Inflammatory macrophage treated with lipopolysaccharide for 1 hour (primary cell): ENCODE measurements at places on chromosomes 6 and 20.
A peak's percentile ranks its signal among the peaks of the same experiment; 100 is the strongest.

DNA sequence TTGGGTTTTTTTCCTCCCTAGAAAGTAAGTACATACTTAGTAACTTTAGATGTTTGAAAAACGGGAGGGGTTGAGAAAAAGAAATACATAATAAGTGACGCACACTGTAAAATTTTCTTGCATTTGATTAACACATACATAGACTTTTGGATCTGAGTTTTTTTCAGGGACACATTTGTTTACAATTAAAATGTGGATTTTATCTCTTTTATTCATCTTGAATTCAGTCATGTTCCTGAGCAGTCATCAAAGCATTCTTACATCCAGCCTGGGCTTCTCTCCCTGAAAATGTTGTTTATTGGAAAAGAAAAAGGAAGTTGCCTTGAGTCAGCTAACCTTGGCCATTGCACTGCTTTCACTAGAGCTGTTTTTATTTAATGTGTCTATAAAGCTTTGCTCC is 8.7 kb upstream of the RPP40 start:
- no peak for DNase-seq

DNA sequence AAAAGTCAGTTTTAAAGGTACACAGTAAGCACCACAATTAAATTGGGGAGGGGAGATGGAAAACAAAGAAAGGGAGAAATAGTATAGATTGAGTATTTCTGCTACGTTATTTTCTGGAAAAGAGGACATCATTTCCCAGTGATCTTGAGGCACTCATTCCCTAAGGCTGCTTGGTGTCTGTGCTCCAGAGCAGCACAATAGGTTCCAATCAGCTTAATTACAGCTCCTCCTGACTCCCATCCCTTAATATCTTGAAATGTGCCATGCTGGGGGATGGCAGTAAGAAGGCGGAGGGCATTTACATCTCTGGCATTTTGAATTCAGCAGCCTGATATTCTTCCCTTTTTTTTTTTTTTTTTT is 39.5 kb upstream of the BEND3 start:
- DNase-seq: no peak

GRCh38 chr6:44275749-44276648 is 5.7 kb downstream of the TMEM151B start:
- no peak for DNase-seq

DNA sequence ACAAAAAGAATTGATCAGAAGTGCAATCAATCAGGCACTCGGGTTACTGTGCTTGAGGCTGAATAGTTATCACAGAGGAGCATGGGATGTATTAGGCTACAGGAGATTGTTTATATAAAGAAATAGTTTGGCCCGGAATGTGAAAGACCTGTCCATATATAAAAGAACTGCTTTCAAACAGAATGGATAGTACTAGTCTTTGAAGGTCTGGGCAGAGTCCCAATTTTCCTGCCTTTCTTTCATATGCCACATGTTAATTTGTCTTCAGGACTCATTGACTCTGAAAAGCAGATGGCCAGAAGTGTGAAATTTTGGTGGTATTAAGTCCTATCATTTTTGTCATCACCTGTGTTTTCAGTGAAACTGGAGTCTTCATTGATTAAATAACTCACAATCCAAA is 314.5 kb downstream of the EYA4 start:
- DNase-seq: no peak

DNA sequence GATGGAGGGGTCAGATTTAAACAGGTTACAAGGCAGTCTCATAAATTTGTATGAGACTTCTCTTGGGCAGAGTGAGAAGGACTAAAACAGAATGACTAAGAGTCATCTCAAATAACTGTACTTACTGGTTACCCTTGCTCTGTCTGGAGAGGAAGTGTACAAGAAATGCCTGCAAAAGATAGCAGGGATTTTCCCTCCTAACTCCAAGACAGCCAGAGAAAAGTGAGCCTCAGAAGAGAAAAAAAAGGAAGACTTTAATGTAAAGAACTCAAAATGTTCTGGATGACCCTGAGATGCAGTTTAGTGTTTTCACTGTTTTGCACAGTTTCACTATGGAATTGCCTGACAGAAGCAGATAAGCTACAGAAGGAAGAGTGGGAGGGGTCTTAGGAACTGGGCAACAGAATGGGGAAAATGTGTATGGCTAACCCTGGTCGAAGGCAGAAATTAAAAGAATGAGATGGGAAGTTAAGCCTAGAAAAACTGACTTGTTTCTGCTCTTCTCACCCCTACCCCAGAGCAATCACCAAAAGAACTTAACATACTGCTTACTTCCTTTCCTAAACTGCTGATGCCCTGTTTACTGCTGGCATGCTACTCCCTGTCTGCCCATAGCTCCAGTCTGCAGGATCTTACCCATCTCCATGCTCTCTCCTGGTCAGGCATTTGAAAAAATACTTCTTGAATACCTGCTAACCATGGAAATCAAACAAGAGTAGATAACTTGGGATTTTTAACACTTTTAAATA is 98.1 kb upstream of the MARCKS start:
- peak; percentile 75 for DNase-seq

GRCh38 chr20:9053108-9053507 is 15.8 kb upstream of the PLCB4 start:
- no peak for DNase-seq

DNA sequence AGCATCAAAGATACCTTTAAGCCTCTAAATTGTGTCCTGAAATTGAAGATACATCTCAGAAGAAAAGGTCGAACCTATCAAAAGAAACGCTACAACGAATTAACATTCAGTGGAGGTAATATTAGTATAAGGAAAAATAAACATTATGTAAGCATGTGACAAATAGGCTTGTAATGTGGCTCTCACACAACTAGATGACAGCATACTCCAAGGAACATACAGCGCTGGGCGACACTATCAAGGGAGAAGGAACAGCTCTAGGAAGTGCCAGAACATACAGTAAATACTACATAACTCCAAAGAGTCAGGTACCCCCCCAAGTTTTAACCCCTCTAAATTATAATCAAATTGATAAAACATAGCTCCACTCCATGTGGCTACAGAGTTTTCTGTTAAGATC is 103.5 kb downstream of the LAMP5 start:
- peak; percentile 61 for DNase-seq

DNA sequence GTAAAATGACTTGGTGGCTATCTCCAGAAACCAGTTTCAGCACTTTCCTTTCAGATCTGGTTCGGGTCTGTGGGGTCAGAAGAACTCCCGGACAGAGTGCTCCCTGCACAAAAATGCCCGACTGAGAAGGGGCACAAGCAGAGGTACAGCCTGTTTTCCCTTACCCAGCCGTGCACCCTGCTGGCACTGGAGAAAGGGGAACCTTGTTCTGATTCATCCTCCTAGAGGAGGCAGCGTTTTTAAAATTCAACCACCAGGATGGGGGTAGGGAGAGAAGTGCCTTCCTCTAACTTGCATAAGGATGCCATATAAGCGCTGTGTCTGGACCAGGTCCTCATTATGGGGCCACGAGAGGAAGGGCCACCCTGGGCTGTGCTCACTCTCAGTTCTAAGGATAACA is 17.6 kb downstream of the RIMS4 start:
- no peak for DNase-seq

DNA sequence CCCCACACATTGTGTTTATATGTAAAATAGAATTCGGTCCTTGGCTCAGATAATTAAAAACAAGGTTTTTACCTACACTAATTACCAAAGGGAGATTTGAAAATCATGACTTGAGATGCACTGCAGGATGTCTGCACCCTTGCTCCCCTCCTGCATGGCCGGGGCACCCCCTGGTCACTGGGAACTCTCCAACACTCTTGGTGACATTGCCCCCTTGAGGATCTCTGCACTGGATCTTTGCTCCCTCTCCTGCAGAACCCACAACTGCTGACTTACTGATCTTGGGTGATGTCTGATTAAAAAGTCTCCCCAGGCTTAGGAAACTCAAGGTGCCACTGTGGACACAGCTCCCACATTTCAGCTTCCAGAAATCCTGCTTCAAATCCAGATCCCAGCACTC is 17.1 kb upstream of the CSNK2A1 start:
- no peak for DNase-seq

GRCh38 chr20:58447511-58448391 is 58.7 kb downstream of the VAPB start:
- DNase-seq: peak; percentile 49

GRCh38 chr6:21666201-21666691 is 72.7 kb downstream of the SOX4 start:
- peak; percentile 80 for DNase-seq

- DNase-seq: no peak
These were observed 91.0 kb downstream of the TCP11 start for GRCh38 chr6:35049900-35050756.

DNA sequence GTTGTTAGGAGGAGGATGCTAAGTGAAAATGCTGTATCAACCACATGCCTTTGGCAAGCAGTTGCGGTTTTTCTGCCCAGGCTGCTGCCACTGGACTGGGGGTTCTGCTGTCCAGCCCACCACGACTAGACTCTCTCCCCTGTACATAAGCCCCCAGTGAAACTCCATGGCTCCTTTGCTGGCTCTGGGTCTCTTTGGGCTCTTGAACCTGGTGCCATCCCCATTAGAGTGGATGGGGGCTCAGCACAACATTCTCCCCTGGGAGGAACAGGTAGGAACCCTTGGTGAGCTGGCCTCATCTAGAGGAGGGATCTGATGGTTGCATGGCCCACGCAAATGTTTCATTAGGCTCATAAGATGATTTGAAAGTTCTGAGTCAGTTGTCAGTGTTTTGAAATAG is 204.8 kb upstream of the KCNG1 start:
- DNase-seq: no peak

GRCh38 chr6:2072453-2072852 is 173.0 kb downstream of the GMDS start:
- DNase-seq: no peak

DNA sequence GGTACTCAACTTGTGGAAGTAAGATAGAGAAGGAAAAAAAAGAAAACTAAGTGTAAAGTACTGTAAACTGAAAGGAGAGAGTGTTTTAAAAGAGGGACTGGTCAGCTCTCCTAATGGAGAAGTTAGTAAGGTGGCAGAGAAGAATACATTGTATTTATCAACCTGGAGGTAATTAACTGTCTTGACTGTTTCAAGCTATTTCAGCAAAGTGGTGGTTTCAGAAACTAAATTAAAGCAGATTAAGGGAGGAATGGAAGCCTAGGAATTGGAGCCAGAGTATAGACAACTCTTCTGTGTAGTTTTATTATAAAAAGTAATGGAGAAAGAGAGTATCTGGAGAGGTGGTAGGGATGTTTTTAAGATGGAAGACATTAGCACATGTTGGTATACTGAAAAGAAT is 2.7 kb upstream of the PHF10 start:
- DNase-seq: no peak

- no peak for DNase-seq
These were observed 76.1 kb downstream of the SLC22A3 start for GRCh38 chr6:160424256-160424655.

DNA sequence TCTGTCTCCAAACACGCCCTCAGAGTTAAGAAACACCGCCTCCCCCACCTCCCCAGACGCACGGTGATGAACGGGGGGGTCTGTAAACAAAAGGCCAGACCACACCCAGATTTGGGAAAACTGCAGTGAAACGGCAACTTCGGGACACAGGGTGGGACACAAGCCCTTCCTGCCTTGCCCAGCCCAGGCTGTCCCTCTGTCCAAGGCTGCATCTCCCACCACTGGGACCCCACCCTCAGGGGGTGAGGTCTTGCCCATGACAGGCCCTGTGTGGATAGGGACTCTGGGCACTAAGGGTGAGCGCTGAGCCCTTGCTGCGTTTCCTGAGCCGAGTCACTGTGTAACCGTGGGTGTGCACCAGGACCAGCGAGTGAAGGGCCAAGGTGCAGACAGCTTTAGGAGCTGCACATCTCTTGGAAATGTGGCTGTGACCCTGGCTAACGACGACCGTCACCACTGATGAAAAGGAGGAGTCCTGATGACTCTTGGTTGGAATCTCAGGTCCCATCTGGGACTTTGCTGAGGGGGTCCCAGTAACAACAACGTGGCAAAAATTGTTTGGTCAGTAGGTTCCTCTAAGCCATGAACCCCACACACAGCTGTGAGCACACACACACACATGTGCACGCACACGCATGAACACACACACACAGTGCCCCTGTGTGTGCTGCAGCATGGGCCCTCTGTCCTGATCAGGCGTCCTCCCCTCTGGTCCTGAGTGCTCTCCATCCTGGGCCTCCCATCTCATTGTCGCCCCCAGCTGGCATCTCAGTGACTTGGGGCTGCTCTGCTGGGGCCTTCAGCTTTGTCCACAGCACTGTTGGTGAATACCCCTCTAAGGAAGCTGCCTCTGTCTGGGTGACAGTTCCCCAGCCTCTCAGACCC is 100.6 kb downstream of the RAMACL start:
- DNase-seq: no peak

DNA sequence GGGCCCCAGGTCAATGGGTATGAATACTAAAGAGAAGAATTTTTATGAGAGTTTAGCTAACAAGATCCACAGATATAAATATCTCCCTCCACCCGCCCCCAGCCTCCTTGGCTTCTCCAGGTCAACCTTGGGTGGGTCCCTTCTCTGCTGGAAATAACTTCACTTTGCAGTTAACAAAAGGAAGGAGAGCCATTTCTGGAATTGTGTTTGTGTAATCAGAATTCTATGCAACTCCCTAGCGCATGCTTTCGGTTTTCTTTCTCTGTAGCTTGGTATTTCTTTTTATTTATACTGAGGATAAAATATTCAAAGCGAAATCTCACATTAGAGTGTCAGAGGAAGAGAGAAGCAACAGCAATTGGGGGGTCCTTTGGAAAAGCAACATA is 27.1 kb downstream of the RIPOR2 start:
- DNase-seq: no peak

GRCh38 chr20:19382386-19383340 is 170.2 kb downstream of the SLC24A3 start:
- no peak for DNase-seq

DNA sequence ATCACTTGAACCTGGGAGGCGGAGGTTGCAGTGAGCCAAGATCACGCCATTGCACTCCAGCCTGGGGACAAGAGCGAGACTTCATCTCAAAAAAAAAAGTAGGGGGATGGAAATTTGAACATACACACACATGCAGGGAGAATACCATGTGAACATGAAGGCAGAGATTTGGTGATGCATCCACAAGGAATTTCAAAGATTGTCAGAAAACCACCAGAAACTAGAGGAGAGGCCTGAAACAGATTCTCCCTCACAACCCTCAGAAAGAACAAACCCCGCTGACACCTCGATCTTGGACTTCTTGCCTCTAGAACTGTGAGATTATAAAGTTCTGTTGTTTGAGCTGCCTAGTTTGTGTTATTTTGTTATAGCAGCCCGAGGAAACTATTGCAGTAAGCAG is 125.5 kb downstream of the GPX5 start:
- DNase-seq: no peak

DNA sequence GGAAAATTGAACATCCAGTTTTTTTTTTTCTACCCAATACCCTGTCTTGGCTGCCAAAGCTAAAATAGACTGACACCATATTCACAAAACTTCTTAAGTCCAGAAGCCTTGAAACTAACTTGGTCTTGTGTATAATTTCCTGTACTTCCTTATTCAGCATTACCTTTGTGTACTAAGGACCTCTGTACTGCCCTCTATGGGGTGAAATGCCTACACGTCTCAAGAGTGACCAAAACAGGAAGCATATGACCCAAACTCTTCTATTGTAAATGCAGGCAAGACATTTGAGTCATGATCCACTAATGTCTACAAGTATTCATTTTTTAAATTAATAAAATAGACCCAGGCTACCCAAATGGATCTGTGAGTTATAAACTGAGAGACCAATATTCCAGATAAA is 50.4 kb downstream of the HMGCLL1 start:
- no peak for DNase-seq

GRCh38 chr20:57530327-57530981 is 5.5 kb upstream of the CTCFL start:
- no peak for DNase-seq
